ENCODE measurements at places on chromosomes 3 and 15.

DNA sequence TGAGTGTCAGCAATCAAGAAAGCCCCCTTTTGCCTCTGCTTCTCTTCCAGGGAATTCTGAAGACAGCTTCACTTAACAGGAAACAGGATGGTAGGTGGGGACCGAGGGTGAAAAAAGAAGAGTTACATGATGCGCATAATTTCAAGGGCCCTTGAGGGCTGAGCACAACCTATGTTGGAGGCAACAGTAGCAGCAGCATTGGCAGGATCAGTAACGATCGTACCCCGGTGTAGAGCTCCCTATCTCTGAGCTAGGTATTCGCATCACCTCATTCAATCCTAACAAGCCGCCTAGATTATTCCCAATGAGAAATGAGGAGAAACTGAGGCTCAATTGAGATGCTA is 432 bp upstream of the RAD54L2 start:
- no peak for DNase-seq

DNA sequence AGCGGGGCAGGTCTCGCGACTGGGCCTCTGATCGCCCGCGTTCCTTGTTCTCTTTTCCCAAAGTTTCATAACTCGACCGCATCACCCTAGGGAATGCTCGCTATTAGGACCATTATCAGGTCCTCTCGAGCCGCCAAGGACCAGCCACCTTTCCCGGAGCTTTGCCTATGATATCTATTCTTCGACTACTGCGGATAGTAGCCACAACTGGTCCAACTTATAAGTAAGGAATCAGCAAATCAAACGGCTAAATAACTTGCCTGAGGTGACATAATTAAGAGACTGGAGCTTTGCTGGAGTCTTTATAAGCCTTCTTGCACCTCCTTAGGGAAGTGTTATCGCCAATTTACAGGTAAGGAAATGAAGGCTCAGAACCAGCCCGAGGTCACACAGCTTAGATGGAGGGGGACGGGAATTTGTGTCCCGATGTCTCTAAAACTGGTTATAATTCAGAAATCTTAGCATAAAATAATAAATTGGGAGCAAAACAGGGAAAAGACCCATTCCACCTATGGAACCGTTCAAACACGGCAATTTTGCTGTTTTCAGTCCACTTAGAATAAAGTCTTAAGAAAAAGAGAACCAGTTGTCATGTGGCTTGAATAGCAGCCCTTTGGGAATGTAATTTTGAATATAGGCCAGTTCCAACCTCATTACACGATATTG is 479 bp upstream of the PLD1 start:
- DNase-seq: no peak

DNA sequence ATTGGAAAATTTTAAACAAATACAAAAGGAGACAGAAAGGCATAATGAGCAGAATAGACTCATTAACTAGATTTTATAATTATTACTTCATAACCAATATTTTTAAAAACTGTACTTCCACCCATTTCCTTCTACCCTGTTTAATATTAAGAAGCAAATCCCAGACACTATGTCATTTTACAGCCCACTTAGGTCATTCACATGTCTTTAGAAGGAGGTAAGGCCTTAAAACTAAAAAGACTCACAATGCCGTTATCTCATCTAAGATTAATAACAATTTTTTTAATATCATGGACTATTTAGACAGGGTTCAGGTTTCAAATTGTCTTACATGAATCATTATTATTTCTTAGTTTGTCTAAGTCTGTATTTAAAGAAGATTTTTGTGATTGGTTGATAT is 217.2 kb downstream of the NFKBIZ start:
- no peak for DNase-seq

DNA sequence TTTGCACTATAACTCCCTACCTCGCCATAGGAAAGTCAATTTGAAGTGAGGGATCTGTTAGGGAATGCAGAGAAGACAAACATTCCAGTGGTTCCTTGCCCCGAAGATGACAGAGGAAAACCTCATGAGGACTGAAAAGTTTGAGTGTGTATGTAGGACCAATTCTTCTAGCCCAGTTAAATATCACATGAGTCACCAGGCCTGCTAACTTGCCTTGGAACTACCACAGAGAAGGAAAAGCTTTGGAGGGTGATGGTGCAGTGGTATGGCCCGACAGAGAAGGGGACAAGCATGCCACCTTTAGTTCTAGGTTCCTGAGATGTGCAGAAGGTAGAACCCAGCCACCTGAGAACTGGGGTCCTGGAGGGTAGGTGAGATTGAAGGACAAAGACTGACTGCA is 2.6 kb upstream of the UPK1B start:
- no peak for DNase-seq

- DNase-seq: peak; percentile 35
Measured at GRCh38 chr3:119559441-119559963, at the start of gene CD80. TSS of gene CD80 (minus strand) at chr3:119559614. CDS start at chr3:119557728, 1,886 bp downstream.

GRCh38 chr3:186225603-186226002 is 116.7 kb upstream of the ETV5 start:
- DNase-seq: no peak

DNA sequence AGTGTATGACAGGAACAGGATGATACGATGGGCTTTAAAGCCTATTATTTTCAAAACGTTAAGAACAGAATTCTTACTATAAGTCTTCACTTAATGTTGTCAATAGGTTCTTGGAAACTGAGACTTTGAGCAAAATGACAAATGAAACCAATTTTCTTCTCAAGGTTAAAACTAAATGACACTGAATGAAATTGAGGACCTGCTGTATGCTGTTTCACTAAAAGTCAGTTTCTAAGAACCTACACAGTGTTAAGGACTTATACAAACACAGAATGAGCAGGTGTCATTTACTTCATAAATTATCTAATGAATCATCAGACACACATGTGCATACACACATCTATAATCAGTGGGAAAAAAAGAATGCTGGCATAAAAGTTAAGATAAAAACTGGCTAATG is 106.9 kb downstream of the RFTN1 start:
- no peak for DNase-seq

- DNase-seq: no peak
Measured at GRCh38 chr3:37913522-37913921, 51.8 kb downstream of the CTDSPL start.

DNA sequence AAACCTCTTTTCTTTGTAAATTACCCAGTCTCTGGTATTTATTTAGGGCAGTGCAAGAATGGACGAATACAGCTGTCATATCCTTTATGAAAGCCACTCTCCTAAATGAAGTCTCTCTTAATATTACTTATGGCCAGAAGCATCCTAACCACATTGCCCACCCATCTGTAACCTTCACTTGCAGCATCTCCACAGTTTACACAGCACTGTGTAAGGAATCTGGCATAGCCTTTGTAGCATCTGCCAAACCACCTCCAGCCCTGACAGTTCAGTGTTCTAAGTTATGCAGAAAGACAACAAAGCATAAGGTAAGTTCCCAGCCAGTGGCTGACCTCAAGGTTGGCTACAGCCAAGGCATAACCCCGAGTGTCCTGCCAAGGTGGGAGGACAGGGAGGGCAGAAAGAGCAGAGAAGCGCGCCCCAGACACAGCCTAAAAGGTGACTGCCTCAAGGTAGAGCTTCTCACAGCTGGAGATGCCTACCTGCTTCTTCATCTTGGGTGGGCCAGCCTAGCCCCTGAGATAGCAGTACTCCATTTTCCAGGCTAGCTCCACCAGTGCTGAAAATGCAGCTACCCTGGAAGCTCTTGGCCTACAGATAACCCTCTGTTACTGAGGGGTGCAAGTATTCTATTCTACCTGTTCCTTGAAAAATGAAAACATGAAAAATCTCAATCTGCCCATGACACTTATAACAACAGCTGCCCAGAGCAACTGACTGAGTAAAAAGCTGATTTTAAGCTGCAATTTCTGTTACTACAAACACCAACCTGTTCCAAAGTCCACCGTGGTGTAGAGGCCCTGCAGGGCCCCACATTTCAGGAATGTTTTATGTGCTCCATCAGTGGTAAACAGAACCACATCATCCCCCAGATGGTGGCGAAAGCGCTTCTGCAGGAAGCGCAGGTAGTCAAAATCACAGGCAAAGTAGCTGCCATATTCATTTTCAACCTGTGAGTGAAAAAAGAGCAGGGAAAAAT is 39.3 kb downstream of the GLB1 start:
- DNase-seq: no peak

- DNase-seq: no peak
Measured at GRCh38 chr15:52464478-52464877, 64.2 kb downstream of the MYO5A start.

DNA sequence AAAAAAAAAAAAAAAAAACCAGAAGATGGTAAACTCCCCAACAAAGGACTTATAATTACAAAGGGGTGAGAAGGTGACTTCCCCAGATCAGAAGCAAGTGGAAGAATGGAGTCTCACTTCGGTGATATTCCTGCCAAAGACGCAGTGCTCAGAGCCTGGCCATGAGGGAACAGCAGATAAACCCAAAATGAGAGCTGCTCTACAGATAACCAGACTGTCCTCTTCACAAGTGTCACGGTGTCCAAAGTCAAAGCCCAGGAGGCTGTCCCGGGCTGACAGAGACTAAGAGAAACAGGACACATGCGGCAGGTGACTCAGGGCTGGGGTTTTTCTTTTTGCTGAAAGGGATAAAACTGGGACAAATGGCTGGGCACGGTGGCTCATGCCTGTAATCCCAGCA is 48.8 kb downstream of the HMCES start:
- DNase-seq: no peak

- DNase-seq: peak; percentile 51
Measured at GRCh38 chr3:11600501-11601282, 43.0 kb downstream of the VGLL4 start.

- no peak for DNase-seq
Measured at GRCh38 chr3:149764302-149764701, 12.0 kb upstream of the COMMD2 start.
